ENCODE measurements at places on chromosomes 13 and 19. TPM values are rescaled to one million over a fixed set of nuclear protein-coding genes. Genes with fewer than 3 reads are reported as not detected.

- no peak for DNase-seq
Measured at GRCh38 chr13:59946944-59947343, 216.8 kb downstream of the DIAPH3 start.

GRCh38 chr13:112735791-112736190 lies 46.0 kb downstream of the ATP11A start:
- DNase-seq: no peak

GRCh38 chr13:79528356-79528755 lies 47.4 kb downstream of the NDFIP2 start:
- DNase-seq: no peak

DNA sequence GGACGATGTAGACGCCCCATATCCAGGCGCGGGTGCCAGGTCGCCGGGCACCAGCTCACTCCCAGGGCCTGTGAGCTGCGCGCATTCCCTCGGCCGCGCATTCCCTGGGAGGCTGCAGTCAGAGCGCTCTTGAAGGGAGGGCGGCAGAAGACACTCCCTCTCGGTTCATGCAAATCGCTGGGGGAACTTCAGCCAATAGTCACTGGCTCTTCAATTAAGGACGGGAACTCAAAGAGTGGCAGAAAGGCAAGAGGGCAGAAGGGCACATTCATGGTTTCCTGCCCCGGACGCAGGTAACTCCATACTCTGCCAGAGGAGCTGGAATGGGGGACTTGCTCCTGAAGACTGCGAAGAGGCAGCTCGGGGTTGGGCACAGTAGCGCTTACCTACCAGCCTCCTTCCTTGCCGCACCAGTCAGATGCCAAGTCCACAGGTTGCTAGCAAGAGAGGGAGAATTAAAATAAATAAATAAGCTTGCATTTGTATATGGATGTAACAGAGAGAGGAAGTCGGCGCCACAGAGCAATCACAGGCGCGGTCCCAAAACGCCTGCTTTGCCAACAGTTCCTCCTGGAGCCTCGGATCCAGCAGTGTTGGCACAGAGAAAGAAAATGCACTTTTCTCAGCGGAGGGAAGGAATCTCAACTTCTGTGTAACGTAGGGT lies 459 bp downstream of the PCDH20 start:
- no peak for DNase-seq

- no peak for DNase-seq
Measured at GRCh38 chr13:27406178-27406939, 18.1 kb upstream of the GTF3A start.

GRCh38 chr19:40035996-40036395 lies 20.0 kb downstream of the ZNF780B start:
- DNase-seq: no peak

DNA sequence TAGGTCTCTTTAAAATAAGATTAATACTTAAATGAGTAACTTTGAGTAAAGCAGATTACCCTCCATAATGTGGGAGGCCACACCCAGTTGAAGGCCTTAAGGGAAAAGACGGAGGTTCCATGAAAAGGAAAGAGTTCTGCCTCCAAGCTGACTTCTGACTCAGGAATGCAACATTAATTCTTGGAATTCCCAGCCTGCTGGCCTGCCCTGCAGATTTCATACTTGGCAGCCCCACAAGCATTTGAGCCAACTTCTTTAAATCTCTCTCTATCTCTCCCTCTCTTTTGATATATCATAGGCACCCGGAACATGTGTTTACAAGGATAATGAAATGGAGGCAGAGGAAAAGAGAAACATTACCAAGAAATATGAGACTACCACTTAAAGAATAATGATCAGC lies 902.3 kb upstream of the MIR17HG start:
- DNase-seq: no peak

ZNF296 gene
- polyA plus RNA-seq: 1.0 TPM

DNA sequence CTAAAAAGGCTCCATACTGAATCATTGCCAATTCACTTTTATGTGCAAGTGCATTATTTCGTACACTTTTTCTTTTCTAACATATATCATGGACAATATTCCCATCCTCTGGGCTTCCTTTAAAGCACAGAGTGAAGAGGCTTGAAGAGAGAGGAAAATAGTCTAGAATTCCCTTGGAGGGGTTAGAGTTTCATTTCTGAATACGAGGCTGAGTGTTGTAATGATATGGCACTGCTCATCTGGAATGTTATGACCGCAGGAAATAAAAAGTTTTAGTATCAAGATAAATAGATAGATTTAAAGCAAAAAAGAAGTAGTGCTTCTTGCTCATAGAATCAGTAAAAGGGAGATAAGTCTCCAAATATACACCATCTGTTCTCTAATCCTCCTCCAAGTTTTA lies 412.3 kb upstream of the SLITRK1 start:
- no peak for DNase-seq

GRCh38 chr13:44437356-44438233 lies 64.0 kb downstream of the SERP2 start:
- DNase-seq: no peak

KL gene
- polyA plus RNA-seq: not detected

RBM26 gene
- 14.1 TPM for polyA plus RNA-seq

F2RL3 gene
- polyA plus RNA-seq: not detected

DNA sequence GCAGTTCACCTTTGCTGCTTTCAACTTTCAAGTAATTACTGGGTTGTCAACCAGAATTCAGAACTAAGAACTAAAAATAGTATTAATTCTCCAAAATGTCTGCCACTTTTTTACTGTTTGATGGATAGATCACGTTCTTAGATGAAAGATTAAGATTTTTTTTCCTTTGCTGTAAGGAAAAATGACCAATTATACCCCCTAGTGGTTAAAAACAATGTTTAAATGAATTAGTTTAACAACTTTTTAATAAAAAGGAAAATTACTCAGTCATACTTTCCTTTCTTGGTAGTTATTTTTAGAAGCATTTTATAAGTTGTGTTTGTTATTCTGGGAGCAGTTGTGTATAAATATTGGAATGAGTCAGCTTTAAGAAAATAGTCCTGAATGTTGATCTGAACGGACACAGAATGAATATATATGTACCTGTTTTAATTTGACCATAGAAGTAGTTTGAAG lies 4.6 kb downstream of the TM9SF2 start:
- peak; percentile 39 for DNase-seq

ZNF536 gene
- polyA plus RNA-seq: not detected

NECTIN2 gene
- polyA plus RNA-seq: 0.47 TPM

DNA sequence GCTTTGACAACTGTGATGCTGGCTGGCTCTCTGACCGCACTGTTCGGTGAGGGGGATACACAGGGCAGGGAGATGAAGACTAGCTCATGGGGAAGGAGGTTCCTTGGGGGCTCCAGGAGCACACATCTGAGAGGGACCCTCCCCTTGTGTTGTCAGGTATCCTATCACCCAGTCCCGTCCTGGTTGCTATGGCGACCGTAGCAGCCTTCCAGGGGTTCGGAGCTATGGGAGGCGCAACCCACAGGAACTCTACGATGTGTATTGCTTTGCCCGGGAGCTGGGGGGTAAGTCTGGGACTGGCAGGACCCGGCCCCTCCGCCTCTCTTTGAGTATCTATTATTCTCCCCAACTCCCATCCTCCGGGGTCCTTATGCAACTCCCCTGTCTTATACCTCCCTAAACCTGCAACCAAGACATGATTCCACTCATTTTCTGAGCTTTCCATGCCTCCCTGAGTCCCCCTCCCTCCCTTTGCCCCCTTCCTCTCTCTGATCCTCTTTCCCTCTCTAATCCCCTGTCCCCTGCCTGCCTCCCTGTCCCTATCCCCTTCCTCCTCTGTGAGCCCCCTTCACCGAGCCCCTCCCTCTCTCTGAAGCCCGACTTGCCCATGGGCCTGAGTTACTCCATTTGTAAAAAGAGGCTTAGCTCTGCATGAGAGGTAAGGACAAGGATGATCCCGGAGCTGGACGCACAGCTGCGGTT lies 12.5 kb downstream of the NCAN start:
- no peak for DNase-seq

DNA sequence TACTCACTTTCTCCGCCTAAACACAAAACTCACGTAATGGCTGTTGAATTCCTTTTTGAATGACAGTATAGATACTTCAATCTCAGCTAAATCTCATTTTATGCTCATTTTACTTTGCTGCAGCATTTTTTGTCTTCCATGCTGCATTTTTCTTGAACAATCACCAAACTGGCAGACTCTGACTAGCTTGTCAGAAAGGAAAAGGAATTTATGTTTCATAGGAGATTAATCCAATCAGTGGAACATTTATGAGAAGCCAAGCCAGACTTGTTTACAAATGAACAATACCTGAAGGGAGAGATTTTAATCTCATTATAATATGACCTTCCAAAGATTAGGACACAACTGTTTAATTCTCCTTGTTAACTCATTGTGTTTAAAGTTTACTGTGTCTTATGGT lies 1044.3 kb downstream of the DIAPH3 start:
- DNase-seq: no peak

FFAR2 gene
- not detected for polyA plus RNA-seq

TUBA3C gene
- polyA plus RNA-seq: 0.20 TPM

- DNase-seq: no peak
Measured at GRCh38 chr19:16830679-16831078, 1.5 kb downstream of the SIN3B start.

TEX26 gene
- not detected for polyA plus RNA-seq

DNA sequence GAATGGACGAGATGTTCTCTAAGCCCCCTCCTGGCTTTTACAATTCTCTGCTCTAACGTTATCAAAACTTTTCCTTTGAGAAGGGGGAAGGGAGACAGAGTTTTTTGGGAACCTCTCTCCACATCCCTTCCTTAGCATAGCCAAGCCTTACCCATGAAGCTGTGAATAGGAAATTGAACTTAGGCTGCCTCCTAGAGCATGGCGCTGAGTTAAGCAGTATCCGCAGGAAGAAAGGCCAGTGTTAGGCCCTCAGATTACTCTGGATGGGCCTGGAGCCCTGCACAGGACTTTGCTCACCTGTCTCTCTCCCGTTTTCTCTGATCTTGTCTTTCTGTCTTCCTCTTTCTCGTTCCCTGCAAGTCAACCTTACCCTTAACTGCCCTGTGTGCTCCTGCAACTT lies 39.6 kb downstream of the CYP2B6 start:
- DNase-seq: no peak

DNA sequence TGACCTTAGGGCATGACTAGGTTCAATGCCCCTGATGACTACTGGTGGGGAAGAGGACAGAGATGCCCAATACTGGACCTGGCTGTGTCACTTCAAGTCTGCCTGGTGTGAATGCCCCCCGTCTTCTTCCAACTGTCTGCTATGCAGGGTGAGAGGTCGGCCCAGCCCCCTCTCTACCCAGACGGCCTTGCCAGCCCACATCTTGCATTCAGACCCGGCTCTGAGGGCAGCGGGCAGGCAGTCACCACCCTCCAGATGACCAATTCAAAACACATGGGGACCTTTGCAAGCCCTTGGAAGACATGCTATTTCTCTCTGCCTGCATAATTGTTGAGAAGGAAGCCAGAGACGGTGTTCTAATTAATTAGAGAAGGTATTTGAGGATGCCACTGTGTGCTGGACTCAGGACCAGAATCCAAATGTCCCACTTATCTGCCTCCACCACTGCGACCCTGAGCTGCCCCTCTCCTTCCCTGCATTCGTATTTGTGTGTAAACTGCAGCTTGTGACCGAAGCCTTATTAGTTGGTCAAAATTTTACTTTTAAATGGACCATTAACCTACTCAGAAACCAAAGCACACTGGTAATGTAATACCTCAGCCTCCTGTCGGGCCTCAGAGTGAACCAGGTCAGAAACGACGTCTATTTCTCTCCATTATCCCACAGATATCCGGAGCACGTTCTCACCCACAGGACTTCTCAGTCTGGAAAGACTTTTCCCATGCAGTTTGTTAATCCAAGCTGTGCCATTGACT lies 407.0 kb downstream of the ZNF536 start:
- no peak for DNase-seq

All from naive thymus-derived CD8-positive, alpha-beta T cell (primary cell).